ENCODE measurements at places on chromosomes 16 and 17.

GRCh38 chr17:69961501-69962145, 113.4 kb upstream of the KCNJ16 start:
- DNase-seq: no peak

- no peak for DNase-seq
Observed at GRCh38 chr17:42340691-42341127, 47.5 kb downstream of the STAT3 start.

DNA sequence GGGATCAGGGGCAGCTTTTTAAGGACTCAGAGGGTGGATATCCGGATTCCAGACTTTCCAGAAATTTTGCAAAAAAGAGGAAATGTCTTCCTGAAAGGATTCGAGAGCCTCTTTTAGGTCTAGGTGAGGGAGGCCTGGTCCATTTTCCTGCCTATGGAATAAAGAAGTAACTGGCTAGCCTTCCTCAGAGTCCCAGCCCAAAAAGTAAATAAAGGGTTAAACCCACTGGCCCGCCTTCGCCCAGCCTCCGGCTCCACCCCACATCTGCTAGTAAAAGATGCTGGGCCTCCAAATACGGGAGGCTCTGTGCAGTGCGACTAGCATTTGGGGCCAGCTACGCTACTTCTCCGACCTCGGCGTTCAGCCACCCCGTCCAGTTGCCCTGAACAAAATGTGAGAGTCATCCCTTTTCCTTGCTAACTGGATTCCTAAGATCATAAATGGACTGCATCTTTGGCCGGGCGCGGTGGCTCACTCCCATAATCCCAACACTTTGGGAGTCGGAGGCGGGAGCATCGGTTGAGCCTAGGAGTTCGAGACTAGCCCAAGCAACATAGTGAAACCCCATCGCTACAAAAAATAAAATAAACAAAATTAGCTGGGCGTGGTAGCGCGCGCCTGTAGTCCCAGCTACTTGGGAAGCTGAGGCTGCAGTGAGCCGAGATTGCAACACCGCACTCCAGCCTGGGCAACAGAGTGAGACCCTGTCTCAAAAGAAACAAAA, 824 bp upstream of the MPP2 start:
- DNase-seq: peak; percentile 41

GRCh38 chr17:10114931-10115535, 83.4 kb downstream of the GAS7 start:
- peak; percentile 5 for DNase-seq

DNA sequence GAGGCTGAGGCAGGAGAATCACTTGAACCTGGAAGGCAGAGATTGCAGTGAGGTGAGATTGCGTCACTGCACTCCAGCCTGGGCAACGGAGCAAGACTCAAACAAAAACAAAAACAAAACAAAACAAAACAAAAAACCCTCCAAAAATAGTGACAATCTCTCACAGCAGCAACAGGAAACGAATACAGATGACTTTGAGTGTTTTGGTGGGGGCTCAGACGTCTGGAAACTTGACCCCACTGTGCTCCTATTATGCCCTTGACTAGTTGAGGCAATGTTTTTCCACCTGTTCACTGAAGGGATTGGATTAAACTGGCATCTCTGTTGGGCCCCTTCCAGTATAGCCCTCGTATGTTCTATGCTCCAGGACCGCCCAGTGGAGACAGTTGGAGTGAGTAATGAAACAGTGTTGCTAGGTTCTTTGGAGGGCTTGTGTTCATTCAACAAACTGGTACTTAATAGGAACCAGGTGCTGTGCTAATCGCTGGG, 167.0 kb downstream of the UTP18 start:
- no peak for DNase-seq

GRCh38 chr17:59330053-59330942, 1.2 kb upstream of the YPEL2 start:
- DNase-seq: no peak

DNA sequence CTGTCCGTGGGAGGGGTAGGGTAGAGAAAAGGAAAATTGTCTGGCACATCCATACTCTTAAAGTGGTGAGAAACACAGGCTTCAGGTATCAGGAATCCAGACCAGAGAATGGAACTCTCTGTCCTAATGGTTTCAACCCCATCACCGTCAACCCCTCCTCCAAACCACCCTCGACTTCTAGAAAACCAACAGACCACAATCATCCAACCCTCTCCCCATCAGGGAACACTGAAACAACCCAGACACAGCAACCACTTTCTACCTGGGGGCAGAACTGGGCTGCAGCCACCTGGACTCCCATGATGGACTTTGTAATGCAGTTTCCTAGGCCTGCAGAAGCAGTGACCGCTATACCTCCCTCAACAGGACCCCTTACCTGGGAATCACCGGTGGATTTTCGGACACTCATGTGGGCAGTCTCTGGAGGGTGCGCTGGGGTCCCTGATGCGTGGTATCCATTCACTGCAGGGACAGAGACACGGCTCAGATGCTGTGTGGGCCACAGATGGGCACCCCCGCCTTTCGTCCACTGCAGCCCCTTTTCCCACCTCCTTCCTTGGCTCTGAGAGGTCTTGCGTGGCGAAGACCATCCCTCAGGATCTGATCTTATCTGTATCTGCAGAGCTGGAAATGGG, 64.3 kb upstream of the RCVRN start:
- DNase-seq: no peak

GRCh38 chr17:79988185-79988971, 47.3 kb downstream of the TBC1D16 start:
- no peak for DNase-seq

- no peak for DNase-seq
Observed at GRCh38 chr17:78166416-78166815, 2.0 kb upstream of the SYNGR2 start.

DNA sequence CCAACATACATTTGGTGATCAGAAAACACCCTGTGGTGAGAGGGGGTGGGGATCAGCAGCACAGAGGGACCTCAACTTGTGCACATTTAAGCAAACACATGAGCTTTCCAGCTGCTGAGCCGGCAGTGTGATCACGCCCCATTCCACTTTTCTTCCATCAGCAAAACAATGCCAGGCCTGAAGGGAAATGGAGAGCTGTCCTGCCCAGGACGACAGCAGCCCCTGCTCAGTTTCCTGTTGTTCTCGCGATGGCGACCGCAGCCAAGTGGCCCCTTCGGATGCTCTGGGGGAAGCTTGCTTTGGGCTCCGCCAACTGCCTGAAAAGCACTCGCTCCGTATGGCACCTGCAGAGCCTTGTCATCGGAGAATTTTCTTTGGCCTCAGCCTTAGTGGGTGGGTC, 272.3 kb downstream of the FOXL1 start:
- no peak for DNase-seq

DNA sequence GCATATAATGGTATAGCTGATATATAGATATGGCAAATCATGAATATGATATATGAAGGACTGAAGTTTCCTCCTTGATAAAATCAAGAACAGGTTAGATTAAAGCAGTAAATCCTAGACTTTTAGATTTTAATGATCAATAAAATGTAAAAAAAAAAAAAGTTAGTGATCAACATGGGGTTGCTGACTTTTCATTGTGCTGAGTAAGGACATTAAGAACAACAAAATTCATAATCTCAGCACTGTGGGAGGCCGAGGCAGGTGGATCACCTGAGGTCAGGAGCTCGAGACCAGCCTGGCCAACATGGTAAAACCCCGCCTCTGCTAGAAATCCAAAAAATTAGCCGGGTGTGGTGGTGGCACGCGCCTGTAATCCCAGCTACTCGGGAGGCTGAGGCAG, 10.4 kb upstream of the CHD3 start:
- no peak for DNase-seq

- DNase-seq: no peak
Observed at GRCh38 chr16:3112058-3112880, at the start of gene ZNF205. Gene ZNF205 (plus strand): TSS chr16:3112586. CDS start chr16:3113431, 845 bp downstream.
